Activated CD4-positive, alpha-beta T cell treated with anti-CD3 and anti-CD28 coated beads for 24 hours (primary cell): ENCODE measurements at places on chromosomes 2 and 18.
A peak's percentile ranks its signal among the peaks of the same experiment; 100 is the strongest.

- DNase-seq, result no peak
These were observed 3.1 kb downstream of the EGR4 start for GRCh38 chr2:73290049-73290839.

DNA sequence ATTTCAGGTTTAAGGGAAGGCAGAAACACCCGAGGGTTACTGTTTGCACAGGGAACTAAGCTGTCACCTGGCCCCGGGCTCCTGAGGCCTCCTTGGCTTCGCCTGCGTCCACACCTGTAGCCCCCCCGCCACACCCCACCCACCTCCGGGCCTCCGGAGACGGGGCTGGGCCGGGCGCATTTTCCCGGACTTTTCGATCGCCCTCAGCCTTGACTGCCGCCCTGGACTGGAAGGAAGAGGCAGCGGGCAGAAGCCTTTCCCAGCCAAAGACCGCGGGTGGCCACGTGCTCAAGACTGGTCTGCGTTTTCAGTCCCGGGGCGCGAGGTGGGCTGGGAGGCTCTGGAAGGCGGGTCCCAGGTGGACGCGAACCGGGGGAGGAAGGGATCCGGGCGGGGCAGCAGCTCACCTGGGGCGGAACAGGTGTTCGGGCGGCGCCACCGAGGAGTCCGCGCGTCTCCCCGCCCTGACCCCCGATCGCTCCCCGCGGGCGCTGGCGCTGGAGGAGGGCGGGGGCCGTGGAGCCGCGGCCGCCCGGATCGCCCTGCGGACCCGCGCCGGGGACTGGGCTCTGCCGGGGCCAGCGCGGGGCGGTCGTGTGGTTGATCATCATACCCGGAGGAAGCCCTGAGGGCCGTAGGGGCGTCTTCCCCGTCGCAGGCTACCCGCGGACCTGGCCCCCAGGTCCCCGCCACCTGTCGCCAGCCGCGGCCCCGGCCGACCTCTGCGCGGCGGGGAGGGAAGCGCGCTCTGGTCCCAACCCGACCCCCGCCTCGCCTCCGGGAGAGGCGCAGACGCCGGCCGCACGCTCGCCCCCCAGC lies 3.2 kb downstream of the ID2 start:
- peak; percentile 35 for DNase-seq

GRCh38 chr18:67425672-67426071 lies 90.8 kb downstream of the DSEL start:
- no peak for DNase-seq

GRCh38 chr18:46096651-46097300 lies 1.3 kb downstream of the ATP5F1A start:
- DNase-seq, result no peak

DNA sequence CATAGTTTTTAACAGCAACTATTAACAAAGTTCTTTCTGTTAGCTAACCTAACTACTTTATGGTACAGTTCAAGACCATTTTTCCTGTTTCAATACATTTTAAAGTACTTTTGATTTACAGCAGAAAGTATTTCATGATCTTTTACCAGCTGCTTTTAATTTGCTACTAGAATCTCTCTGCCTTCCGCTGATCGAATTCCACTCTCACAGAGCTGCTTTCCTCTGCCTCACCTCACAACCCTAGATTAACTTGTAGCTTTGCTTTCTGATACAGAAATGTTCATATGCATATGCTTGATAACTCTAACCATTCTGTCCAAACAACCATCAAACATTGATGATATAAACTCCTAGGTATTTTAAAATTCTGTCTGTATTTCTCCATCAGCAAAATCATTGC lies 463.2 kb upstream of the ZEB2 start:
- no peak for DNase-seq

DNA sequence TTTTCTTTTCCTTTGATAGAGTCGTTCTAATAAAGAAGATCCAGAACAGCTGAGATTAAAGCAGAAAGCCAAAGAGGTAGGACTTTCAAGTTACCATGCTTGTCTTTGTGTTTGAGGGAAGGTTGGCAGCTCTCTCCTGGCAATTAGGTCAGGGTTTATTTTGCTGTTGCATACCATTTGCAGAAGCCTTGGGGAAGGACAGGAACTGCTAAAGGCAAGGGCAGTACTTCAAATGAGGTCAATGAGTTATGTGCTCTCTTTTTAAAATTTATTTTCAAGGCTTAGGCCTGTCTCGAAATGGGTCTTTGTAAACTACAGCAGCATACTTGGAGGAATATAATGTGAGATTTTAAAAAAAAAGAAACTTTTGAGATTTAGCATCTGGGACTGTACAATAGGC lies 108.9 kb downstream of the TAF4B start:
- DNase-seq, result no peak

DNA sequence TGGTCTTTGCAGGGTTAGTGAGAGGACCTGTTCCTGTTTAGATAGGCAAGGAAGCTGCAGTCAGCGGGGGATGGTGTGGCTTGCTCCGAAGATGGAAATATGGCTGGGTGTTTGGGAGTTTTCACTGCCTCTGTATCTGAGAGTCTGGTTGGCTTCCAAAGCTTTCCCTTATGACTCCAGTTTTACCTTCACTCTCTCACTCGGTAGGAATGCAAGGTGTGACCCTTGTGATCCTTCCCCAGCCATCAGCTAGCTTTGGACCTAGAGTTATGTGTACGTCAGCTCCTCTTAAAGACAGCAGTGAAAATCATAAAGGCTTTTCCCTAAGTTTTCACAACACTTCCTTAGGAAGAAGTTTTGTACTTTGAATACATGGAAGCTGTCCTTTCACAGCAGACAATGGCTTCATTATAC lies 35.5 kb upstream of the TMEM87B start:
- no peak for DNase-seq

DNA sequence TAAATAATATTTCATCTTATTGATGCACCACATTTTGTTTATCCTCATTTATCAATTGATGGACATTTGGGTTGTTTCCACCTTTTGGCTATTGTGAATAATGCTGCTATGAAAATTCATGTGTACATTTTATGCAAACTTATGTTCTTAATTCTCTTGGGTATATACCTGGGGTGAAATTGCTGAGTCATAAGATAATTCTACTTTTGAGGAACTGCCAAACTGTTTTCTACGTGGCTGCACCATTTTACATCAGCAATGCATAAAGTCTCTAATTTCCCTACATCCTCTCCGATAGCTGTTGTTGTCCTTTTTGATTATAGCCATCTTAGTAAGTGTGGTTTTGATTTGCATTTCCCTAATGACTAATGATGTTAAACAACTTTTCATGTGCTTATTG lies 116.5 kb upstream of the DLX2 start:
- no peak for DNase-seq

DNA sequence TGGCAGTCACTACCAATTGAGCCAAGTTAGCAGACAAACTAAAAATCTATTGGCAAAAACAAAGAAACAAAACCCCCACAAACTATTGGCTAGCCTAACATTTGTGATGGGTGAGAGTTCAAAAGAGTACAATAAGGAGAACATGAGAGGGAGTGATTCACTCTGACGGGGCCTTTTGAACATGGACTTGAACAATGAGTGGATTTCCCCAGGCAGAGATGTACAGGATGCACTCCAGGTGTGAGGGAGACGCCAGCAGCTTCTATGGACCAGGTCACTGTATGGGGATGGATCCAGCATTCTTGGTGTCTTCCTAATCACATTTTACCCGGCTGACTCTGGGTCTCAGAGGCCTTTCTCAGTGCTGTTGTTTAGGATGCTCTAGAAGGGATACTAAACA lies 167.5 kb upstream of the SMAD2 start:
- no peak for DNase-seq

- no peak for DNase-seq
These were observed 4.4 kb downstream of the CTIF start for GRCh38 chr18:48543228-48543627.

- no peak for DNase-seq
These were observed 420 bp downstream of the PIGN start for GRCh38 chr18:62186499-62186773.

- DNase-seq, result no peak
These were observed 131.4 kb upstream of the HAAO start for GRCh38 chr2:42923580-42924417.

GRCh38 chr18:43115076-43115921 lies at the start of gene RIT2:
RIT2 (minus strand) TSS chr18:43115685.
- no peak for DNase-seq

- DNase-seq, result no peak
These were observed 1569.5 kb upstream of the NXPH2 start for GRCh38 chr2:140349695-140350094.
